ENCODE measurements at places on chromosomes 11 and 22.

DNA sequence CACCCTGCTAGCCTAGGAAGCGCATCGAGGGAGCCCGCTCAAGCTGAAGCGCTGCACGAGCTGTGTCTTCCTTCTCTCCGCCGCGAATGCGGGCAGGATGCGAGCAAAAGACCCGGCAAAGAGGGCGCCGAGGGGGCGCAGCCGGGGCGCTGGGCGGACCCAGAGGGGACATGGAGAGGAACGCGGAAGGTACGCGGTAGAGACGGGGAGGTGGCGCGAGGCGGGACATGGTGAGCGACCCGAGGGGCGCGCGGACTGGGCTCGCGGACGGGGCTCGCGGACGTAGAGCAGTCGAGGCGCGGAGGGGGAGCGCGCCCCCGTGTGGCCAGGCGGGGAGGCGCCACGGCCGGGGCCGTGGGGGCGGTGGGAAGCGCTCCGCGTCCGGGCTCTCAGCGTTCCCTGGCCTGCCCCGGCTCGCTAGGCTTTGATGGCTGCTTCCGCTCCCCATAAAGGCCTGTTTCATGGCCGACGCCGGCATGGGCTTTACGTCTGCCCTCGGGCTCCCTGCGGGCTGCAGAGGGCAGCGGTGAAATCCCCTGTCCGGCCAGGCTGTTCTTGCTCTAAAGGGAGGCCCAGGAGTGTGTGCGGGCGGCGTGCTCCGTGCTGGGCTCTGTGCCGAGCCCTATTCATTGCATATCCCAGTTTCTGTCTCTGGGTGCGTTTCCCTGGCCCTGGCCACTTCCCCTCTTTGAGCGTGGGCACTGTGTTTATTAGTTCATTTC is 31.2 kb upstream of the TRIM29 start:
- DNase-seq, result peak; percentile 20

- no peak for DNase-seq
Measured at GRCh38 chr22:40263191-40263590, 83.1 kb upstream of the ADSL start.

- no peak for DNase-seq
Measured at GRCh38 chr11:109222761-109223160, 199.2 kb upstream of the C11orf87 start.

DNA sequence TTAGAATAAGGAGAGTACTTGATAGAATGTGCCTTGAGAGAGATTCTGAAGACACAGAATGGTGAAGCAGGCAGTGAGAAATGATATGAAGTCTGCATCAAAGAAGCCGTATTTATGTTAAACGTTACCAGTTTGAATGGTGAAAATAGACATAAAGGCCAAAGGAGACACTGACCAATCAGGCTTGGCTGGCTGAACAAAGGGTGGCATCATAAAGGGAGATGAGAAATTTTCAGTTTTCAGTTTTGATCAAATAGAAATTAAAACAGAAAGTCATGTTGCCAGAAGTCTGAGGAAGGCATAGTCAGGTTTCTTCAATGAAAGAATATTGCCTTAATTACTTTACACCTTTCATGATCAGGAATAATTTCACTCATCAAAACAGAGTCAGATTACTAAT is 6.6 kb downstream of the OR51F1 start:
- DNase-seq, result no peak

DNA sequence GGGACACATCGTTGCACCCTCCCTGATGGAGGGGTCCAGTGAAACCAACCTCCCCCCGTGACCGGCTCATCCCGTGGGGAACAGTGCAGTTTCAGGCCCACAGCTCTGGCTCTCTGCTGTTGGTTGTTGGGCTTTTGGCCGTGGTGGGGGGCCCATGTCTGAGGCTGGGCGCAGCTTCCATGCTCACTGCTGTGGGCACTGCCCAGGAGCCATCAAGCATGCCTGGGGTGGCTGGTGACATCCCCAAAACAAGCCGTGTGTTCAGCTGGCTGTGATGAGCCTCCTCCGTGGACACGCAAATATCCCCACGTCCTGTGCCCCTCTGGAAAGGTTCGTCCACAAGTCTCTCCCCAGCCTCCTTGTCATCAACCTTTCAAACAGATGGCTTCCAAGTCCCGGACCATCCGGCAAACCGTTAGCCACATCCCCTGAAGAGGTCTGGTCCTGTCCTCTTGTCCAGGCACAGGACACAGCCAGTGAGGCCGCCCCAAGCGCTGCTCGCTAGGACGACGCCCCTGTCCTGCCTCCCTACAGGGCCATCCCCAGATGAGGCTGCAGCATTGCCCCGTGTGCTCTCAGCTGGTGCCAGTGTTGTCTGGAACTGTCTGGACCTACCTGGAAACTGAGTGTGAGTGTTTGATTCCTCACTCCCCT is 29.4 kb upstream of the BRSK2 start:
- DNase-seq, result no peak

- no peak for DNase-seq
Measured at GRCh38 chr11:2509481-2510001, 64.7 kb downstream of the KCNQ1 start.

GRCh38 chr22:37267135-37267587 is 15.1 kb upstream of the CYTH4 start:
- peak; percentile 45 for DNase-seq

DNA sequence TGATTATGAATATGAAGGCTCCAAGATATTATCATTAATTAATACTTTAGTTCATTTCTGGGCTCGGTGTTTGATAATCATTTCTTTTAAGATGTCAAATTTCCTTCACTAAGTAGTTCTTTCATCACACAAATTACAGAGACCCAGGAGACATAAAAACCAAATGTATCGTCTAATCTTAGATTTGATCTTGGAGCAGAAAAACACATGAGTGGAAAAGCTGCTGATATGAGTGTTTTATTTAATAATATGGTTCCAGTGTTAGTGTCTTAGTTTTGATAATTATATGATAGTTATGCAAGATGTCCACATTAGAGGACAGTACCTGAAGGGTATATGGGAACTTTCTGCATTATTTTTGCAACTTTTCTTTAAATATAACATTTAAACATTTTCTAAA is 494.5 kb upstream of the RAG2 start:
- no peak for DNase-seq

DNA sequence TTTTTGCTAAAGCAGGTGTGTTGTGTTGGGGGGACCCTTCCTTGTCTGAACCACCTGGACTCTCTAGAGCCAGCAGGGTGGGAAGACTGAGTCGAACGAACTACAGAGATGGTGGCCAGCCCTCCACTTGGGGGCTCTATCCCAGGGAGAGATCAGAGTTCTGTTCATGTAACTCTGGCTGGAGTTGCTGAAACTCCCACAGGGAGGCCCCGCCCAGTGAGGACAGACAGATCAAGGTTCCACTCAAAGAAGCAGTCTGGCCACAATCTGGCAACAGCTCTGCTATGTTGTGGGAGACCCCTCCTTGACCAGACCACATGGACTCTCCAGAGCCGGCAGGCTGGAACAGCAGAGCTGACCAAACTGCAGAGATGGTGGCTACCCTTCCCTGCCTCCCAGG is 20.2 kb upstream of the OR5AK2 start:
- no peak for DNase-seq

GRCh38 chr22:40463017-40463631 is 92.7 kb downstream of the SGSM3 start:
- no peak for DNase-seq

GRCh38 chr11:92790366-92790765 is 179.1 kb upstream of the MTNR1B start:
- DNase-seq, result no peak

DNA sequence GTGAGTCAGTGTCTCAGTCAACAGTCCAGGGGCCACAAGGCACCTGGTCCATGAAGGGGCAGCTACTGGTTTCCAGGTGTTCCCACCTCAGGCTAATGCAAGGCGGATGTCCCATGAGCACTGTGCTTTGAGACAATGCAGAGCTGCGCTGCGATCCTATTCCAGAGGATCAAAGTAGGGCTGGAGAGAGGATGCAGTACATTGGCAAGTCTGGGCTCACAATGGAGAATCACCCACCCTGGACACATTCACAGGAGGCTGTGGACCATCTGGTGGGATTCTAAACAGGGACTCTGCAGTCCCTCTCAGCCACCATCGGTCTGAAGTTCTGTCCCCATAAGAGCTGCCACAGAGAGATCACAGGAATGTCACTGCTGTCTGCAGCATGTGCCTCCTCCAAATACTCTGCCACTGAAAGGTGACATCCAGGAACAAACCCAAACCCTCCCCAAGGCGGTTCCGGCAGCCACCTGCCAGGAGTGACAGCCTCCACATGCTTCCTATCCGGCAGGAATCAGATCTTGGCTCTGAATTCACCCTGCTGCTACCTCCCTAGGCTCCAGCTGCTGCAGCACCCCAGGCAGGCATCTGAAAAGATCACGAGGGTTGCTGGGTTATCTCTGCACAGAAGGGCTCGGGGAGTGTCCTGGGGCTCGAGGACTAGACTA is 45.3 kb upstream of the SERPIND1 start:
- DNase-seq, result no peak

DNA sequence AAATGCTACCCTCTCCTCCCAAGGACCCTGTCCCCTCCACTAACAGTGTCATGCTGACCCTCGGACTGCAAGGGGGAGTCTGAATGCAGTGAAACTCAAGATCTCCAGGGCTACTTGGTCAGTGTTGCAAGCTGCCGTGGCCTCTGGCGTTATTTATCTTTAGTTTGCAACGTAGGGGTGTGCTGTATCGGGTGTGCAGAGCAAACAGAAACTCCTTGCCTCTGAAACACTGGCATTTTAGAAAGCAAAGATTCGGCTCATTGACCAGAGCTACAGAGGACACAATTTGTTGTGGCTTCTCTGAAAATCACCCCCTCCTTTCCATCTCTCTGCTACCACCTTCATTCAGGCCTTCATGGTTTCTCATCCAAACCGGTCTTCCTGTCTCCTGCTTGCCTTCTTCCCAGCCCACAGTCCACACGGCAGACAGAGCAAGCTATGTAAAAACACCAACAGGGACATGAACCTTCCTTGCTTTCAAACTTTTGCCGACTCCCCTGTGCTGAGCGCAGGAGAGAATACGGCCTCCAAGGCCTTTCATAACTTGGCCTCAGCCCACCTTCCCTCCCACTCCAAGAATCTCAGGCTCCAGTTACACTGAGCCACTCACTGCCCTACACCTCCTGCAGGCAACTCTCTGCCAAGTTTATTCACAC is 14.9 kb downstream of the FZD4 start:
- no peak for DNase-seq

GRCh38 chr22:48838376-48838775 is 989.3 kb downstream of the BRD1 start:
- DNase-seq, result no peak

DNA sequence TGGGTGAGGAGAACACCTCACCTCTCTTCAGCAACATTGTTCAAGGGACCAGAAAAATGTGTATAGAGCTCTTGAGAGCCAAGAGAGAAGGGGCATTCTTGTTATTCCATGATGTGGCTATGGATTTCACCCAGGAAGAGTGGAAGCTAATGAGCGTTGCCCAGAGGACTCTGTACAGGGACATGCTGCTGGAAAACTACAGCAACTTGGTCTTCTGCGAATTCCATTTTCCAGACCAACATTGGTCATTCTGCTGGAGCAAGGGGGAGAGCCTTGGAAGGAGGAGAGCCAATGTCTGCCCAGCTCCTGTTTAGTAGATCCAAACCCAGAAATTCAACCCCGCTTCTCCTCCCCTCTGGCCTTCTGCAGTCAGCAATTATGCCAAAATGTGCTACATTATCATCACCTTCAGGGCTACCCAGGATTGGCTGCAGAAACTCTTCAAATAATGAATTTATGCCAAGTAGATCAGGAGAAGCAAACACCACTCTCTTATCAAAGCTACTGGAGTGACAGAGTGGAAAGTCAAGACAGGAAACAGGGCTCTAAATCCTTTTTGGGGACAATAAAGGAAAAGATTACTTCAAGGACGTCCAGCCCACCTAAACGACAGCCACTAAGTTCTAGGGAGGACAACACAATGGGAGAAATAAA is 707.5 kb upstream of the LUZP2 start:
- no peak for DNase-seq

DNA sequence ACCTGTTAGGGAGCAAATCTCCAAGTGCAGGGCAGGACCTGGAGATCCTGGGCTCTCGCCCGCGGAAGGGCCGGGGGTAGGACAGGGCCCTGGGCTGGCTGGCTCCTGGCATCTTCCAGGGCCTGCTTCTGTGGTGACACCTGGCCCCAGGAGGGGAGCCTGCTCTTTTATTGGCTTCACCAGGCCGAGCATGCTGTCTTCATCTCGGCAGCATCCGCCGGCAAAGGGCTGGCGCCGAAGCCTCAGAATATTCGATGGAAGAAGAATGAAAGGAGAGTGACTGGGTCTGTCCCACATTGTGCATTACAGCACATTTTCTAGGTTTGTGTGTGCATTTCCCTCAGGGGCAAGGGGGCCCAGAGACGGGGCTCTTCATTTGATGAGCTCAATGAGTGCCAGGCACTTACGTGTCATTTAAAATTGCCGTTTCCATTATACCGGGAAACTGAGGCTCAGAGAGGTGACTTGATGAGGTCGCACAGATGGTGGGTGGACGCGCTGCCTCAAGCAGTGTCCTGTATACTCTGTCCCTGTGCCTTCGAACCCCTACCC is 70.0 kb downstream of the RBX1 start:
- DNase-seq, result no peak

GRCh38 chr22:26435327-26436093 is 6.5 kb downstream of the ASPHD2 start:
- DNase-seq, result no peak

DNA sequence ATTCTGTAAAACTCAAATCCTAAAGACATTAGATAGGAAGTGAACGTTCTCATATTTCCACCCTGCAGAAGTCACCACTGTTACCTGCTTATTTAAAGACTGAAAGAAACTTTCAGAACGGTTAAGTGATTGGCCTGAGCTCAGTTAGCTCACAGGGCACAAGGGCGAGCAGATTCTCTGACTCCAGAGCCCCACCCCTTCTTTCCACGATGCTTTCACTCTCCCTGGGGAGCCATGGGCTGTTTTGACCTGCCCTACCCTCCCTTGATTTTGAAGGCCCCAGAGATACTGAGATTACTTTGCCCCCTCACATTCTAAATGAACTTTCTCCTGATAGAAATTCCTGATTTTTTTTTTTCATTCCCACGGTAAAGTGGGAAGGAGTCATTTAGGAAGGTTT is 33.9 kb downstream of the ARHGAP1 start:
- DNase-seq, result no peak

DNA sequence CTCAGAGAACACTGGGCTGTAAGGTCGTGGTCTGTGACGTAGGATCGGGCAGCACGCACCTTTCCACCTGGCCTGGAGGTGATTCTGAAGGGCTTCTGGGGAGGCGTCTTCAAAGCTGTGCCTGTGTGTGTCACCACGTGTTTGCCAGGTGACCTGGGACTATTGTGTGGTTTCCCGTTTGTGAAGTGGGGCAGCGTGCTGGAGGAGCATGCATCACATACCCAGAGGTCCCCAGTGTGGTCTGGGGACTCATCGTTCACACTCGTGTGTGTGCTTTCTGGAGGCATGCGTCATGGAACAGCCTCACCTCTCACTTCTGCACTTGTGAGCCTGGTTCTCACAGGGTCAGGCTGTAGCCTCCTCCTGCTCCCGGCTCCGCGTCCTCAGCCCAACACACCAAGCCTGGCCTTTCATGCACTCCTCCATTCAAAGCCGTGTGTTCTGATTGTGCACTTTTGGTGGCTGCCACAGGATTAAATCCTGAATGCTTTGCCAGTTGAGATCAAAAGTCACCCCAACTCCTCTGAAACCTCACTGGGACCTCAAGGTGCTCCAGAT is 106.3 kb downstream of the KCNQ1OT1 start:
- no peak for DNase-seq

- no peak for DNase-seq
Measured at GRCh38 chr22:35910003-35910769, 118.4 kb downstream of the RBFOX2 start.

- DNase-seq, result no peak
Measured at GRCh38 chr11:121112498-121113455, 11.7 kb downstream of the TECTA start.
